ENCODE measurements at places on chromosomes 2 and 18.

- H3K4me3 ChIP-seq = no peak overlapping the region
- H3K27me3 ChIP-seq = peaks cover 28% of the 10 kb centered on the region
- peaks cover 10% of the 10 kb centered on the region for H3K4me1 ChIP-seq
- no peak overlapping the region for H3K27ac ChIP-seq
- H3K36me3 ChIP-seq = peaks cover 6% of the 10 kb centered on the region
- DNase-seq = no peak
Measured at GRCh38 chr2:37920570-37920969, 4.5 kb upstream of the RMDN2 start.

- no peaks in the 10 kb centered on the region for H3K4me1 ChIP-seq
- H3K27ac ChIP-seq = no peak overlapping the region
- DNase-seq = no peak
- no peaks in the 10 kb centered on the region for H3K27me3 ChIP-seq
- no peak overlapping the region for H3K4me3 ChIP-seq
Measured at GRCh38 chr2:64841461-64841860, 147.7 kb upstream of the SLC1A4 start.

DNA sequence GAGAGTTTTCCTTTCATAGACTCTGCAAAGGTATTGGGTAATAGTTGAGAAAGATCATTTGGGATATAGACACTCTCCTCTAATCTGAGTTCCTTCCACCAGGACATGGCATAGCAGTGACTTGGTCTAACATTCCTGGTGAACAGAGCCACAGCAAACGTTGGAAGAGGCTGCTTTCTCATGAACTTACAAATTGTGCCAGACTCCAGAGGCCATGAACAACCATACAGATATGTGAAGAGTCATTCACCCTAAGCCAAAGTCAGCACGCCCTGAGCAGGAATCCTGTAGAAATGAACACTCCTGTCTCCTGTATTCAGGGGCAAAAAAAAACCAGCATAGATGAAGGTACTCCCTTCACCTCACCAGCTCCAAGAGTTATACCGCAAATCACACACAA, 152.8 kb downstream of the TMEM18 start:
- no peaks in the 10 kb centered on the region for H3K36me3 ChIP-seq
- no peak overlapping the region for H3K27ac ChIP-seq
- no peak overlapping the region for H3K4me3 ChIP-seq

DNA sequence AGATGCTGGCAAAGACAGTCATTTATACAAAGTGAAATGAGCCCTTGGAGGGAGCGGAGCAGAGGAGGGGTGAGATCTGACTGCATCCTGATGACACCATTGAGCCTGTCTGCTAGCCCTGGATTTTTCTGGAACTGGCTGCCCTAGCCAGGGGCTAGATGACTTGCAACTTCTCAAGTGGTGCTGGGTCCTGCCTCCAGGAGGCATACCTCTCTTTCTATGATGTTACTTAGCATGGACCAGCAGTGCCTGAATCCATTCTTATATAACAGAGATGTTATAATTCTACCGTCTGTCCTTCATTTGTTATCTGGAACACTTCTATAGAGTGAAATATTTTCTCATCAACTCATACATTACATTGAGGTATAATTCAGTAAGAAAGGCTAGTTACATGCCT, 8.5 kb upstream of the TWIST2 start:
- peaks cover 2% of the 10 kb centered on the region for H3K36me3 ChIP-seq
- DNase-seq = no peak
- H3K27me3 ChIP-seq = peaks cover 95% of the 10 kb centered on the region
- no peaks in the 10 kb centered on the region for H3K4me1 ChIP-seq
- no peak overlapping the region for H3K4me3 ChIP-seq

GRCh38 chr2:85698184-85698879, 4.2 kb downstream of the GNLY start:
- H3K27ac ChIP-seq = no peak overlapping the region
- no peaks in the 10 kb centered on the region for H3K27me3 ChIP-seq
- peak overlapping the region; percentile 75 for H3K4me3 ChIP-seq
- DNase-seq = no peak

GRCh38 chr2:123696799-123697410, 328.2 kb upstream of the CNTNAP5 start:
- no peak overlapping the region for H3K4me3 ChIP-seq
- H3K36me3 ChIP-seq = no peaks in the 10 kb centered on the region
- no peak overlapping the region for H3K27ac ChIP-seq
- no peaks in the 10 kb centered on the region for H3K27me3 ChIP-seq

- H3K4me3 ChIP-seq = peak within 1 kb of the TSS; percentile 81
- H3K27ac ChIP-seq = peak within 1 kb of the TSS; percentile 99
- H3K4me1 ChIP-seq = peaks cover 55% of the 10 kb centered on the region
- no peaks in the 10 kb centered on the region for H3K27me3 ChIP-seq
Measured at GRCh38 chr2:218292048-218293014, at the start of gene TMBIM1. Gene TMBIM1 (minus strand): TSS chr2:218292503. CDS start chr2:218282141, 10,362 bp downstream.

- H3K27me3 ChIP-seq = no peaks in the 10 kb centered on the region
- no peak overlapping the region for H3K27ac ChIP-seq
- no peak for DNase-seq
- no peak overlapping the region for H3K4me3 ChIP-seq
Measured at GRCh38 chr2:3399829-3400228, 20.3 kb downstream of the TRAPPC12 start.

- no peak overlapping the region for H3K27ac ChIP-seq
- H3K27me3 ChIP-seq = peaks cover 13% of the 10 kb centered on the region
- H3K4me3 ChIP-seq = no peak overlapping the region
- H3K36me3 ChIP-seq = no peaks in the 10 kb centered on the region
Measured at GRCh38 chr2:10258726-10259125, 44.0 kb upstream of the HPCAL1 start.

GRCh38 chr2:17757321-17757720, 3.4 kb downstream of the GEN1 start:
- H3K27me3 ChIP-seq = no peaks in the 10 kb centered on the region
- DNase-seq = no peak
- H3K4me1 ChIP-seq = peaks cover 16% of the 10 kb centered on the region

DNA sequence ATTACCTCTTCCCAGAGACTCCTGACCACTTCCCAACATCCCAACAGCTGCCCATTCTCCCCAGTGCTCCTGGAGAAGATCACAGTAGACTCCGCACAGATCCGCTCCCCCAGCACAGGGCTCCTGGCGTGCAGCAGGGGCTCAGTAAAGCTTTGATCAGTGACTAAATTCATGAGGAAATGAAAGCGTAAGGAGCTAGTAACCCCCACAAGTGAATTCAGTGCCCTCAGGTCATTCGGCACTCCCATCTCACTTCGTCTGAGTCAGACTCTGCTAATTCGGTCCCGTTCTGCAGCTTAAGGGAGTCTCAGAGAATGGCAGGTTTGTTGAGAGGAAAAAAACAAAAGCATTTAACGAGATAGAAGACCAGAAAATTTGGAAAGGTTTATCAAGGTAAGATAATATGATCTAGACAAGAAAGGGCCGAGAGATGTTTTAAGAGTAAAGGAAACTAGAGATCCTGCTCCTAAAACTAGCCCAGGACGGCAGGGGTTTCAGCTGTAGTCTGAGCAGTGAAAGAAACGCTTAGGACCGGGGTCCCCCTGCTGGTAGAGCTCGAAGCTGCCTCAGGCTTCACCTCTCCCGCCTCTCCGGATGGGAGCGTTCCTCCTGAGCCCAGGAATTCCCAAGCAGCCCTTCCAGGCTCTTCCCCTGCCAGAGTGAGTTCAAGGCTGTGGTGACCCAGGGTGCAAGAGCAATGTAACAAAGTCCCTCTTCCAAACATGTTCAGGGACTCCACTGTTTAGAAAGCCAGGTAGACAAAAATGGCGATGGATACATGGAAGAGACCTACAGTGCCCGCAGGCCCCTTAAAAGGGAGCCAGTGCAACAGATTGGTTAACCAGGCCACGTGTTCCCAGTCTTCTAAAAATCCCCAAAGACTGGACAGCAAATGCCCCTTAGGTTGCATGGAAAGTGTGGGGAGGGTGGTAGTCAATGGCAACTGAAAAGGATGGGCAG, 127.3 kb downstream of the DNER start:
- no peaks in the 10 kb centered on the region for H3K4me1 ChIP-seq
- H3K27ac ChIP-seq = no peak overlapping the region
- peaks cover 61% of the 10 kb centered on the region for H3K27me3 ChIP-seq
- H3K36me3 ChIP-seq = no peaks in the 10 kb centered on the region
- no peak for DNase-seq

- H3K27me3 ChIP-seq = no peaks in the 10 kb centered on the region
- H3K27ac ChIP-seq = no peak overlapping the region
- no peak overlapping the region for H3K4me3 ChIP-seq
- no peak for DNase-seq
- no peaks in the 10 kb centered on the region for H3K4me1 ChIP-seq
Measured at GRCh38 chr2:119289642-119290041, 66.0 kb downstream of the STEAP3 start.

DNA sequence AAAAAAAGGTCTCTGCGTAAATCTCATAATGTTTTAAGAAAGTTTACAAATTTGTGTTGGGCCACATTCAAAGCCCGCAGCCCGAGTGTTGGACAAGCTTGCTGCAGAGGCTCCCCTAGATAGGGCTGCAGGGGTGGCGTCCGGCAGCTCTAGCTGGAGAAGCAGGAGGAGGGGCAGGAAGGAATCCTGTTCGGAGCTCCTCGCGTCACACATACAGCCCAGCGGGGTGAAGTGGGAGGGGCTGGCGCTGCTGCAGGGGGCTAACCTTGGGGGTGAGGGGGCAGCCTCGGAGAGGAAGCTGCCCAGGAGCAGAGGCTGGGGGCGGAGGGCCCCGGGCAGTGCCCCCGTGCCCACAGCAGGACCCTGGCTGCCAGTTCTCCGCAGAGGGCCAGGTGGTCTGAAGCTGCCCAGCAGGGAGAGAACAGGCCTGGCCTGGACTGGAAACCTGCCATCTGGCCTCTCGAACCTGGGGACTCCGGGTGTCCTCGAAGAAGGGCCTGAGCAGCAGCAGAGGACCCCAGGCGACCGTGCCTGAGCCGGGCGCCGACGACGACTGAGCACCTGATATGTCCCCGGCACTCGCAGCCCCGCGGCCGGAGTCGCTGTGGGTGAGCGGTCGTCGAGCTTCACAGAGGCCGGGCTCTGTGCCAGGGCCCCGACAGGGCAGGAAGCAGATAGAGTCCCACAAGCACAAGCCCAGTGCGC, 2.6 kb upstream of the GPR35 start:
- H3K27ac ChIP-seq = peak overlapping the region; percentile 97
- peaks cover 57% of the 10 kb centered on the region for H3K4me1 ChIP-seq
- DNase-seq = no peak
- peak overlapping the region; percentile 81 for H3K4me3 ChIP-seq
- peaks cover 9% of the 10 kb centered on the region for H3K36me3 ChIP-seq

DNA sequence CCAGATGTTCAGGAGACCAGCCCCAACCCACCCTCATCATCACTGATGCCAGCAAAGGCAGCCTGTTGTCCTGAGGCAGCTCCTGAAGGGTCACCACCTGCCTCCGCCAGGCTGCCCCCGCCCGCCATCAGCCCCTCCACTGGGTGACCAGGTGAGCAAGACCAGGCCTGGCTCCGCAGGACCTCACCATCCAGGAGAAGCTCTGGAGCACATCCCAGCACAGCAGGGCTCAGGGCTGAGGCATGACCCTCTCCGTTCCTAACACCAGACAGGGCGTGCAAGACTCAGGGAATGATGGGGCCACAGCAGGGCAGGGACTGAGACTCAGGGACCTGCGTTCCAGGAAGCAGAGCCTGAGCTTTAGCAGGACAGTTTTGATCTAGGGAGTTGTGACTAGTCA, 218.8 kb upstream of the RAB6C start:
- H3K36me3 ChIP-seq = no peaks in the 10 kb centered on the region
- H3K27me3 ChIP-seq = peaks cover 15% of the 10 kb centered on the region
- no peak overlapping the region for H3K27ac ChIP-seq
- H3K4me3 ChIP-seq = no peak overlapping the region
- no peak for DNase-seq
- H3K4me1 ChIP-seq = no peaks in the 10 kb centered on the region

GRCh38 chr2:222270396-222270795, 28.4 kb downstream of the PAX3 start:
- no peaks in the 10 kb centered on the region for H3K4me1 ChIP-seq
- no peaks in the 10 kb centered on the region for H3K36me3 ChIP-seq
- H3K27ac ChIP-seq = no peak overlapping the region
- DNase-seq = no peak
- peaks cover 7% of the 10 kb centered on the region for H3K27me3 ChIP-seq

DNA sequence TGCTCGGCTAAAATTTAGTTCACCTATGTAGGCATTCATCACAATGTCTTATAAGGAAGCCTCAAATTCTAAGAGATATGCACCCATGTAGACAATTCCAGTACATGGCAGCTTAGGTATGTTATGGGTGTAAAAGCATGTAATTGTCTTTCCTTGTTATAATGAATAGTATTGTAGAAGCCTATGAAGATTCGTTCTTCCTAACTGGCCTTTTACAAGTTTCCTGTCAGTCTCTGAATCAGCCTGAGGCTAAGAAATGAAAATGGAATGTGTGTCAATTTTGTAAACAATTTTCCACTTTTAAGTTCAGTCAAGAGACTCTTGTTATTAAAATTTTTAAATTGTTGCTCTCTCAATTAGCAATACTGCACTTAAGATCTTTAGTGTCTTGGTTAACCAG, 189.9 kb upstream of the GALNT5 start:
- H3K4me1 ChIP-seq = no peaks in the 10 kb centered on the region
- H3K4me3 ChIP-seq = no peak overlapping the region
- H3K27me3 ChIP-seq = peaks cover 19% of the 10 kb centered on the region
- H3K27ac ChIP-seq = no peak overlapping the region

- H3K27ac ChIP-seq = peak overlapping the region; percentile 67
- H3K4me3 ChIP-seq = peak overlapping the region; percentile 61
- peak; percentile 50 for DNase-seq
- peaks cover 33% of the 10 kb centered on the region for H3K4me1 ChIP-seq
Measured at GRCh38 chr2:29314816-29315571, 199.8 kb downstream of the CLIP4 start.

- H3K27ac ChIP-seq = no peak overlapping the region
- no peak overlapping the region for H3K4me3 ChIP-seq
- no peak for DNase-seq
- no peaks in the 10 kb centered on the region for H3K36me3 ChIP-seq
Measured at GRCh38 chr2:178830451-178830850, 23.2 kb upstream of the TTN start.

DNA sequence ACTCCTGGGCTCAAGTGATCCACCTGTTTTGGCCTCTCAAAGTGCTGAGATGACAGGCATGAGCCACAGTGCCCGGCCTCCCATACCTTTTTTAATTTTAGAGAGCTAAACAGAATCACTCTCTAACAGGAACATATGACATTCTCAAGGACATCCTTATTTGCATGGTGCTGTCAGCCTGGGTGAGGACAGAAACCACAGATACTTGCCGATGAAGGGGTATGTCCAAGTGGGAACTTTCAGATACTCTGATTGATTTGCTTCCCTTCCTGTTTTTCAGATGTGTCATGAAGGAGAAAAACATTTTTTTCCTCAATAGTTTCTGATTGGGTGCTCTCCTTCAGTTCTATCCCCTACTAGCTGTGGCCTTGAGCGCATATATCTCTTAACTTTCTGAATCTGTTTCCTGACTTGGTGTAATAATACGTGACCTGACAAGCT, 49.6 kb downstream of the MYO3B start:
- H3K27me3 ChIP-seq = no peaks in the 10 kb centered on the region
- no peak overlapping the region for H3K4me3 ChIP-seq
- no peak for DNase-seq
- H3K27ac ChIP-seq = no peak overlapping the region

- H3K36me3 ChIP-seq = no peaks in the 10 kb centered on the region
- H3K27ac ChIP-seq = no peak overlapping the region
- H3K4me3 ChIP-seq = no peak overlapping the region
- no peaks in the 10 kb centered on the region for H3K4me1 ChIP-seq
- no peaks in the 10 kb centered on the region for H3K27me3 ChIP-seq
Measured at GRCh38 chr18:7248877-7249276, 18.0 kb downstream of the LRRC30 start.

- no peaks in the 10 kb centered on the region for H3K27me3 ChIP-seq
- H3K4me1 ChIP-seq = peaks cover 22% of the 10 kb centered on the region
Measured at GRCh38 chr2:28217042-28217740, 175.5 kb upstream of the FOSL2 start.

All from central memory CD8-positive, alpha-beta T cell (primary cell).